ENCODE measurements at places on chromosomes 6 and 20.

GRCh38 chr6:161736326-161736725, 462.5 kb upstream of the AGPAT4 start:
- DNase-seq = no peak

- DNase-seq = peak; percentile 81
Observed at GRCh38 chr20:12605751-12606150, 403.0 kb upstream of the SPTLC3 start.

GRCh38 chr6:81865712-81866111, 113.2 kb upstream of the TENT5A start:
- DNase-seq = no peak

DNA sequence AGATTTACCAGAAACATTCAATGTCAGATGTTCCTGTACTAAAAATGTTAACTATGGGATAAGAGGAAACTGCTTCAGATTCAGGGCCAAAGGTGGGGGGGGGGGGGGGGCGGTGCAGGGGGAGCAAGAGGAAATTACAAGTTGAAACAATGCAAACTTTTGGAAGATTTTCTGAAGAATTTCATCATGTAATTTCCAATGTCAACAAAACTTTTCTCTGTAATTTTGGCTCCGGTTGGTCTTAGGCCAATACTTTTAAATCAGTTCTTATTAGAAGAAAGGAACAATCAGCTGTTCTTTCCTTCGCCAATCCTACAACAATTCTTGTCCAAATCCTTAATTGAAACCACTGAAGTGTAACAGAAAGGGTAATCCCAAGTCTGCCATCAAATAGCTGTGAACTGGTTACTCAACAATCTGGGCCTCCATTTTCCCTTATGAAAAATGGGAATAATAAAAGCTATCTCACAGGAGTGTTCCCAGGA, 13.1 kb downstream of the UQCC1 start:
- no peak for DNase-seq

DNA sequence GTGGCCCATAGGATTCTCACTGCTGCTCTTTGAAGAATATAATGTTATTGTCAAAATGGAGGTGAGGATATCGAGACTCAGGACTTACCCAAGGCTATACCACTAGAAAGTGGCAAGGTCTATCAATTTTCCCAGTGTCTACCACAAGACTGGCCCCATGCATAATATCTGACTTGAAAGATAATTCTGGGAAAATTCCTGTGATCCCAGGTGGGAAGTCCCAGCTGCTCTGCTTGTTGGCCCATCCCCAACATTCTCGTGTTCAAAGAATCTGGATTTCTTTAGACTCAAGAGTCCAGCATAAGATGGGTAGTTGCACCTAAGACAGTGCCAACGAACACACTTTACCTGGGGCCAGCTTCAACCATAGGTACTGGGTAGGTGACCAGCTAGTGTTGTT, 120.7 kb upstream of the DTNBP1 start:
- no peak for DNase-seq

- DNase-seq = no peak
Observed at GRCh38 chr6:117616391-117617209, 14.3 kb upstream of the GOPC start.
